ENCODE measurements at places on chromosomes 2 and 18. TPM values are rescaled to one million over a fixed set of nuclear protein-coding genes. Genes with fewer than 3 reads are reported as not detected.

DNA sequence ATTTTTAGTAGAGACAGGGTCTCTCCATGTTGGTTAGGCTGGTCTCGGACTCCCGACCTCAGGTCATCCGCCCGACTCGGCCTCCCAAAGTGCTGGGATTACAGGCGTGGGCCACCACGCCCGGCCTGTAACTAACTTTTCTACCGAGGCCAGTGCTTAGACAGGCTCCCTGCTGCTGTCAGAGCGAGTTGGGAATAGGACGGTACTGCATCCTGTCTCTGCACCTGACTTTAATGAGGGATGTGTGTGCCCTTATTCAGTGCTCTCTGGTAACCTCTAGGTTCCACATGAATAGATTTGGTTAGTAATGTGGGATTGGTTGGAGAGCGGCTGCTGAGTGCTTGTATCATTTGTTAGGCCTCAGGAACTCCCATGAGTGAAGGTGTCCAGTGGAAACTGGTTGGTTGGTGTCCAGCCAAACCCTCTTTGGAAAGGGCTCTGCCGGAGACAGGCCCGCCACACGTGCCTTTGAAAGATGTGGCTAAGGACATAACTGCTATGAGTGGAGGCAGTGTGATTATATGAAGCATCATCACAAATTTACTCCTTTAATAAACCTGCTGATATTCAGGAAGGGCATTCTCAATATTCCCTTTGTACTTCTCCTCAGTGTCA, 36.6 kb downstream of the MYOM1 start:
- H3K27me3 ChIP-seq: no peaks in the 10 kb centered on the region
- no peaks in the 10 kb centered on the region for H3K4me1 ChIP-seq
- no peak for DNase-seq
- H3K36me3 ChIP-seq: no peaks in the 10 kb centered on the region
- no peak overlapping the region for H3K27ac ChIP-seq

GRCh38 chr2:76984359-76984758, 537.8 kb downstream of the LRRTM4 start:
- H3K36me3 ChIP-seq: no peaks in the 10 kb centered on the region
- no peaks in the 10 kb centered on the region for H3K27me3 ChIP-seq
- no peak for DNase-seq
- H3K4me3 ChIP-seq: no peak overlapping the region
- no peaks in the 10 kb centered on the region for H3K4me1 ChIP-seq
- no peak overlapping the region for H3K27ac ChIP-seq

DNA sequence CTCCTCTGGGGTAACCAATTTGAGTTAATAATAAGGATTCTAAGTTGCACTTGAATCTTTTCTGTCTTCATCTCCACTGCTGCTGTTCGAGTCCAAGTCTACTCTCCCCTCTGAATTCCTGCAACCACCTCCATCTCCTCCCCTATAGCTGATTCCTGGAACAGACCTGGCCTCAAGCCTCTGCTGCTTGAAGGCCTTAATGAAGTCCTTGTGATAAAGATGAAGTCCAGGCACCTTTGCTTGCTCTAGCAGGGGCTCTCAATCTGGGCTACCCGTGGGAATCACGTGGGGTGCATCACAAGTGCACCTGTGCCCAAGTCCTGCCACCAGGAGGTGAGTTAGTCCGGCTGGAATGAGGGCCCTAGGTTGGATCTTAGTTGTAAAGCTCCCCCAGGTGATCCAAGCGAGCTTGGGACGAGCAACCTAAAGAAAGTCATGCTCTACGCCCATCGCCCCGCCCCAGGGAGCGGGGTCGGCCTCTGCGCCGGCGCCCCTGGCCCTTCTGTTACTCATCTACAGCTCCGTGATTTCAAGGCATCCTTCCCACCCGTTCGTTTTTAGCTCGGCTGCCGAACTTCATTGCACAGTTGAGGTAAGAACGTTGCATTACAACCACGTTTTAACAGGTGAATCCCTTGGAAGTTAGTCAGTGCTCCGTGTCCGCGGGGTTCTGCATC, 905 bp upstream of the IAH1 start:
- DNase-seq: peak; percentile 52
- H3K36me3 ChIP-seq: peaks cover 28% of the 10 kb centered on the region
- H3K27ac ChIP-seq: peak overlapping the region; percentile 87
- peaks cover 33% of the 10 kb centered on the region for H3K4me1 ChIP-seq

GRCh38 chr2:33437297-33437696, 39.2 kb upstream of the RASGRP3 start:
- H3K4me1 ChIP-seq: no peaks in the 10 kb centered on the region
- DNase-seq: no peak
- no peak overlapping the region for H3K27ac ChIP-seq
- H3K4me3 ChIP-seq: no peak overlapping the region
- no peaks in the 10 kb centered on the region for H3K27me3 ChIP-seq

- no peak overlapping the region for H3K4me3 ChIP-seq
- no peaks in the 10 kb centered on the region for H3K4me1 ChIP-seq
- no peaks in the 10 kb centered on the region for H3K36me3 ChIP-seq
- H3K27ac ChIP-seq: no peak overlapping the region
Observed at GRCh38 chr2:146124741-146125140, 1604.8 kb upstream of the ZEB2 start.

DNA sequence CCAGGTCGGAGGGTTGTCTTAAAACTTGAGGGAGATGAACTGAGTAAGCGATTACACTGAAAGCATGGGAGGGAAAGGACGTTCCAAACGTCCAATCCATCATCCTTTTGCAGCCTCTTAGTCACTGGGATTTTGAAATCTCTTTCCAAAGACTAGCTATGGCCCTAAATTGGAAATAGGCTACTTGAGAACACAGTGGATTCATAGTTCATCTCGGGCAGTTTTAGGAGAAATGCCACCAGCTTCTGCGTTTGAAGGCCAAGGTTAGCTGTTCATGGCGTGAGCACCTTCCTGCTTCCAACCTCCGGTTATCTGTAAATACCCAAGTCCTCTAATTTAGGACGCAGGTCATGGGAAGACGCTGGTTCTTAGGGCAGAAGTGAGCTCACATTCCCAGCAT, 821 bp upstream of the EML6 start:
- no peak for DNase-seq
- H3K4me1 ChIP-seq: peaks cover 19% of the 10 kb centered on the region
- H3K27ac ChIP-seq: peak overlapping the region; percentile 87
- H3K27me3 ChIP-seq: peaks cover 20% of the 10 kb centered on the region
- H3K36me3 ChIP-seq: no peaks in the 10 kb centered on the region
- H3K4me3 ChIP-seq: peak overlapping the region; percentile 76

GRCh38 chr18:55494899-55495298, 93.1 kb downstream of the TCF4 start:
- H3K27ac ChIP-seq: no peak overlapping the region
- H3K27me3 ChIP-seq: no peaks in the 10 kb centered on the region
- H3K36me3 ChIP-seq: no peaks in the 10 kb centered on the region
- H3K4me3 ChIP-seq: no peak overlapping the region
- DNase-seq: no peak
- peaks cover 1% of the 10 kb centered on the region for H3K4me1 ChIP-seq

GRCh38 chr2:824954-825353, 125.7 kb upstream of the SNTG2 start:
- DNase-seq: no peak
- no peaks in the 10 kb centered on the region for H3K4me1 ChIP-seq
- H3K27me3 ChIP-seq: no peaks in the 10 kb centered on the region
- no peaks in the 10 kb centered on the region for H3K36me3 ChIP-seq

DNA sequence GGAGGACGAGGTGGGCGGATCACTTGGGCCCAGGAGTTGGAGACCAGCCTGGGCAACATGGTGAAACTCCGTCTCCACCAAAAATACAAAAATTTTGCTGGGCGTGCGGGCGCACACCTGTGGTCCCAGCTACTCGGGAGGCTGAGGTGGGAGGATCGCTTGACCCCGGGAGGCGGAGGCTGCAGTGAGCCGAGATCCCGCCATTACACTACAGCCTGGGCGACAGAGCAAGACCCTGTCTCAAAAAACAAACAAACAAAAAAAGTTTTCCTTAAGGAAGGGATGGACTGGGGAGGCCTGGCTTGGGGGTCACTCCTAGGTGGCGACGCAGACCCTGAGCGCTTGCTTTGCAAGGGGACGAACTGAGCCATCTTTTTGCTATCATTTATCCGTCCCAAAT, 882 bp downstream of the PLA2R1 start:
- H3K4me3 ChIP-seq: peak overlapping the region; percentile 59
- DNase-seq: no peak
- peaks cover 9% of the 10 kb centered on the region for H3K27me3 ChIP-seq
- no peaks in the 10 kb centered on the region for H3K36me3 ChIP-seq

DNA sequence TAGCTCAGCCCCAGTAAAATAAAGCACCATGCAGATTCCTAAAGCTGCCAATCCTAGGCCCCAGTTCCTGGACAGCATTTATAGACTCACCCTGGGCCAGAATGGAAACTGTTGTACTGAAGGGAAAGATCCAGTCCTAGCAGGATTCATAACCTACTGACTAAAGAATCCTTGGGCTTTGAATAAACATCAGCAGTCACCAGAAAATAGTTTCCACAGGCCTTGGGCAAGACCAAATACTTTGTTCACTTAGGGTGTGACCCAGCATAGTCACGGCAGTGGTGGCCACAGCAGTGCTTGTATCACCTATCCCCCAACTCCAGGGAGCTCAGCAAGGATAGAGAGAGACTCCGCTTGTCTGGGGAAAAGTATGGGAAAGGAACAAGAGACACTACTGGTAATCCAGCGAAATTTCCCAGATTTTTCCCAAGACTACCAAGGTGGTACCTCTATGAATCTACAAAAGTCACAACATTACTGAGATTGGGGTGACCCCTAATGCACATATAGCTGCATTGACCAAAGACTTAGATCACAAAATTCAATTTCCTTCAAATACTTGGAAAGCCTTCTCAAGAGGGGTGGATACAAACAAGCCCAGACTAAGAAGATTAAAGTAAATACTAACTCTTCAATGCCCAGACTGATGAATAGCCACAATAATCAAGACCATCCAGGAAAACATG, 748.1 kb upstream of the LRATD1 start:
- no peak overlapping the region for H3K27ac ChIP-seq
- H3K27me3 ChIP-seq: no peaks in the 10 kb centered on the region
- no peaks in the 10 kb centered on the region for H3K36me3 ChIP-seq
- no peaks in the 10 kb centered on the region for H3K4me1 ChIP-seq

GRCh38 chr18:55245211-55245614, 286.0 kb upstream of the CCDC68 start:
- peaks cover 19% of the 10 kb centered on the region for H3K4me1 ChIP-seq
- DNase-seq: no peak
- H3K27ac ChIP-seq: no peak overlapping the region

DNA sequence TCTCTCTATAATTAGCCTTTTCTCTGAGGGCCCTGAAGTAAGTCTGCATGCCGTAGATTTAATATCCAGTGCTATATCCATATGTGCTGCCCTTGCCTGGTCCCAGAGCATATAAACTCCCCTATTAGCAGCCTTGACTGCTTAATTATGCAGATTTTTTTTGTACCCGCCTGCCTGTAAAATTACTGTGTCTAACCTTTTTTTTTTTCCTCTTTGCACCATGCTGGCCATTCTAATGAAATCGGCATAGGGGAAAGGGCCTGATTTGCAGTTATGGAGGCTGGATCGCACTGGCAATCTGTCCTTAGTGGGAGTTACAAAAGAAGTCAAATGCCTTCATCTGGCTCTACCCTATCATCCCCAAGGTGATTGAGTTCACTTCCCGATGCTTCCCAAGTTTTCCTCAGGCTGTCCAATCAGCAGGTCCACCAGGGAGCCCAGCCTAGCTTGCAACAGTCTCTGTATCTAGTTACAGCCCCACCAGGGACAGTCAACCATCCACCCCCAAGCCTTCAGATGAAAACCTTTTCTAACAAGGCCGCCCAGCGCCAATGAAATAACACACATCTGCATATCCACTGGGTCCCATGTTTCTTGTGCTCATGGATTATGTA, 239.0 kb downstream of the ZNF521 start:
- no peaks in the 10 kb centered on the region for H3K4me1 ChIP-seq
- H3K27me3 ChIP-seq: no peaks in the 10 kb centered on the region
- no peak for DNase-seq
- no peaks in the 10 kb centered on the region for H3K36me3 ChIP-seq
- H3K27ac ChIP-seq: no peak overlapping the region

DNA sequence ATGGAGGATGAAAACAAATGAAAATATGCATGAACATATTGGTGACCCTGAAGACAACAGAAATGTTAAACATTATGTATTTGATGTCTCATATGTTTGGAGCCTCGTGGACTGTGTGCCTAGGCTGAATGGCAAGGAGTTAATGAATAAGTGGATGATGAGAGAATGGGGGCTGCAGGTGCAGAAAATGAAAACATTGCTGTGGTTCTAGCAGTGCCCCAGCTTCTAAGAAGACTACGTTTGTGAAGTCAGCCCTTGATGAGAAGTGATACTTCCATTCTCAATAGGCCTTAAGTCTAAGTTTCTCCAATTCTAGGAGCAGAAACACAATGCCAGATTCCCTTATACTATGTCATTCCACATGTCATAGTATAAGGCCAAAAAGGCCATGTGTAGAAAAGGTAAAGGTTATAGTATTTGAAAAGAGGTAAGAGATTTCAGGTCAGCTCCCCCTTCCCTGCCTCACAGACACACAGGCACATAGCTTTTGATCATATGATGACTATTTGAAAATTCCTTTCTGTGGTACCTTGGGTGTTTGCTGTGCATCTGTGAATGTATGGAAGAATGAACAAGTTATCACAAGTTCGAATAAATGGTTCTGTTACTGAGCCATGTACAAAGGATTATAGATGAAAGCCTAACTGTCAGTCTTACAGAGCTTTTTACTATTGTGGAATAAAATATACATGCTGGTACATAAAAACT, 280.8 kb downstream of the SETBP1 start:
- no peaks in the 10 kb centered on the region for H3K27me3 ChIP-seq
- no peak overlapping the region for H3K27ac ChIP-seq
- H3K36me3 ChIP-seq: no peaks in the 10 kb centered on the region
- H3K4me1 ChIP-seq: no peaks in the 10 kb centered on the region
- H3K4me3 ChIP-seq: no peak overlapping the region

GRCh38 chr2:213995400-213996105, 415.3 kb upstream of the VWC2L start:
- H3K4me3 ChIP-seq: no peak overlapping the region
- no peaks in the 10 kb centered on the region for H3K27me3 ChIP-seq
- H3K27ac ChIP-seq: no peak overlapping the region
- H3K36me3 ChIP-seq: no peaks in the 10 kb centered on the region
- no peaks in the 10 kb centered on the region for H3K4me1 ChIP-seq

The PRSS56 gene
- total RNA-seq: not detected

The TACR1 gene
- total RNA-seq: not detected

The TET3 gene
- 31.5 TPM for total RNA-seq

The IGFBP5 gene
- 923 TPM for total RNA-seq

The CRYGC gene
- total RNA-seq: not detected

The XIRP2 gene
- not detected for total RNA-seq

The DNER gene
- total RNA-seq: 7.6 TPM

Data from stomach (tissue), 19 donors.